ENCODE measurements at places on chromosomes 13 and 19. TPM values are rescaled to one million over a fixed set of nuclear protein-coding genes. Genes with fewer than 3 reads are reported as not detected.

DNA sequence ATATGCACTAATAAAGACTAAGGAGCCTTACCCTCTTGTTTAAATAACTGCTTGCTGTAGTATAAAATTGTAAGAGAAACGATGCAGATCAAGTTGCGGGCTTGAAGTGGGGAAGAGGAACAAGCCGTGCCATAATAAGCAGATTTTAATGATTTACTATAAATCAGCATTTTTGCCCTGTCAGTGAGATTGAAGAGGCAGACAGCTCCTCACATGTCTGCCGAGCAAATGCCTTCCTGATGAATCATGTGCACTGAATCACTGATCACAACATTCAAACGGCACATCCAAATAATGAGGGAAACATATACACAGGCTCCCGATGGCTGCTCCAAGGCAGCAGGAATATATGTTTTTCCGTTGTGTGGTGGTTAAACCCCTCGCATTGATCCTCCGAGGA is 282.9 kb downstream of the TSHZ3 start:
- no peak for DNase-seq

GRCh38 chr13:25707726-25708125 is 336.0 kb downstream of the ATP8A2 start:
- DNase-seq: no peak

DNA sequence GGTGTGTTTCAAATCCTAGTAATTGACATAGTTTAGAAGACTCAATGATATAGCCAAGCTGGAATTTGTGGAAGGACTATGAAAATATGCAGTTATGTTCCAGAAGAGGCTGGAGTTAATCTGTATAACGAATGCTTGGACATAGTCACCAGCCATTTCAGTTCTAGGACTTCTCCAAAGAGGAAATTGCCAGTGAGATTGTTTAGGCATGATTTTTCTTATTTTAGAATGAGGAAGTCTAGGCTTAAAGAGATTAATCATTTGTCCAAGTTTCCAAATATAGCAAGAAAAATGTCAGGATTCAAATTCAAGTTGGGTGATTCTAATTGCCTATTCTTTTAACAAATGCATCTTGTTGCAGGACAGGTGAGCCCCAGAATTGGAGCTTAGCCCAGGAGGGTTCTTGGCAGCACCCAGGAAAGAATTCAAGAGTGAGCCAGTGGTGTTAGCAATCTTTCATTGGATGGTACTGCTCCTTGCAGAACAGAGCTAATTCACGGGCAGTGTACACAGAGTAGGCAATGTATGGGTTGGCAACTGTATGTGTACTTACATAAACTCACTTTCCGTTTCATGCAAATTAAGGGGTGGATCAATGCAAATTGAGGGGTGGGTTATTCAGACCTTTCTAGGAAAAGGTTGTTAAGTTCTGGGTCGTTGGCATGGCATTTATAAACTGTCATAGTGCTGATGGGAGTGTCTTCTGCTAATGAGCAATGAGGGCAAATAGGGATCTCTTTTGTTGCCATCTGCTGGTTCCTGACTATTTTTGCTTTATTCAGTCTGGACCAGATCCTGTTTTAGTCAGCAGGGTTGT is 763.1 kb upstream of the SLITRK1 start:
- no peak for DNase-seq

- DNase-seq: no peak
These were observed 314.8 kb upstream of the MAB21L1 start for GRCh38 chr13:35791184-35791851.

DNA sequence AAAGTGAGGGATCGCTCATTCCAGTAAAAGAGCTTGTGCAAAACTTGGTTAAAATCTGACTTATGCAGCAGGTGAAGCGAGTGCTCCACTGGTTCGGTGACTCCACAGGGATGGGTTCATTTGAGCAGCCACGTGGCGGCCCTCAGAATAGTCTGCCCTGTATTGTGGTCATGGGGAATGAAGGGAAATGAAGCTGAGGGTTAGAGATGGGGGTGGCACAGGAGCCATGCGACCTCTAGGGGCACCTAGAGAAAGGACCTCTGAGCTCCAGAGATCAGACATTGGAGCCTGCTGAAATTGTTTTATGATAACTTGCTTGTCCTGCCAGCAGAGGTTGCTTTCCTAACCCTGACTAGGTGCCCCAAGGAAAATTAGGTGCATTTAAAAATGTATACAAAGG is 26.6 kb downstream of the CBY2 start:
- DNase-seq: no peak

- DNase-seq: no peak
These were observed 42.7 kb downstream of the GATAD2A start for GRCh38 chr19:19448238-19448544.

DNA sequence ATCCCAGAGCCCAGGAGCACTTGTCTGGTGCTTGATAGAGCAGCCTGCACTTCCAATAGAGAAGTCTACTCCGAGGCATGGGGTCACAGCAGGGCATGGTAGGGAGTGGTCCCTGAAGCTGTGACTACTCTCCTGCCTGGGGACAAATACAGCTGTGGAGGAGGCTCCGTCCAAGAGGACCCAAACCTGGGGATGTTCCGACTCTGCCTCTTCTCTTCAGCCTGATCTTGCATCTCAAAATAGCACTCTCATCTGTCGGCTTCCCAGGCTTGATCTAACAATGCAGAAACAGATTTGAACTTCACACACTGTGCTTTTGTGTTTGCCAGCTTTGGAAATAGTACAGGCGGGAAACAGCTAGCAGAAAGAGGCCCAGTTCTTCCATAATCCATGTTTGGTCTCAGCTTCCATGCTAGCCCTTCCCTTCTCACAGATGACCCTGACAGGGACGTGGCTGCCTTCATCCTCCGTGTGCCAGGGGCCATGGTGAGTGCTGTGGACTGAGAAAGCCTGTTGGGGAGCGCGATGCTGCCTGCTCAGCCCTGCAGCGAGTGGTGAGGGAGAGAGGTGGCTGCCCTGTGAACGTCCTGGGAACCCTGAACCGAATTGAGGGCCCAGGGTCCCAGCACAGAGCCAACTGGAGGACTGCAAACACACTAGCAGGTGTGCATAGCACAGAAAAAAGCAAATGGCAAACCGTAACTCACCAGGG is 150.3 kb upstream of the GPR12 start:
- DNase-seq: no peak

DNA sequence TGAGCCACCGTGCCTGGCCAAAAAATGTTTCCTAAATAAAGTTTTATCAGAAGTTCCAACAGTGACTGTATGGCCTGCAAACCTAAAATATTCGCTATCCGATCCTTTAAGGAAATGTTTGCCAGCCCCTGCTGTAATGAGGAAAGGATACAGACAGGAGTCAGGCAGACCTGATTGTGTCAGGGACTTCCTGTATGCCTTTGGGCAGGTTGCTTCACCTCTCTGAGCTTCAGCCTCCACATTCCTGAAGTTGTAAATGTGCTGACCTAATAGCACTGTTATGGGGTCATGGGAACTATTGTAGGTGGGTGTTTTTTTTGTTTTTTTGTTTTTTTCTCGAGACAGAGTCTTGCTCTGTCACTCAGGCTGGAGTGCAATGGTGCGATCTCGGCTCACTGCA is 6.2 kb downstream of the ABHD8 start:
- no peak for DNase-seq

- DNase-seq: no peak
These were observed 6.9 kb upstream of the RETN start for GRCh38 chr19:7661744-7662538.

DNA sequence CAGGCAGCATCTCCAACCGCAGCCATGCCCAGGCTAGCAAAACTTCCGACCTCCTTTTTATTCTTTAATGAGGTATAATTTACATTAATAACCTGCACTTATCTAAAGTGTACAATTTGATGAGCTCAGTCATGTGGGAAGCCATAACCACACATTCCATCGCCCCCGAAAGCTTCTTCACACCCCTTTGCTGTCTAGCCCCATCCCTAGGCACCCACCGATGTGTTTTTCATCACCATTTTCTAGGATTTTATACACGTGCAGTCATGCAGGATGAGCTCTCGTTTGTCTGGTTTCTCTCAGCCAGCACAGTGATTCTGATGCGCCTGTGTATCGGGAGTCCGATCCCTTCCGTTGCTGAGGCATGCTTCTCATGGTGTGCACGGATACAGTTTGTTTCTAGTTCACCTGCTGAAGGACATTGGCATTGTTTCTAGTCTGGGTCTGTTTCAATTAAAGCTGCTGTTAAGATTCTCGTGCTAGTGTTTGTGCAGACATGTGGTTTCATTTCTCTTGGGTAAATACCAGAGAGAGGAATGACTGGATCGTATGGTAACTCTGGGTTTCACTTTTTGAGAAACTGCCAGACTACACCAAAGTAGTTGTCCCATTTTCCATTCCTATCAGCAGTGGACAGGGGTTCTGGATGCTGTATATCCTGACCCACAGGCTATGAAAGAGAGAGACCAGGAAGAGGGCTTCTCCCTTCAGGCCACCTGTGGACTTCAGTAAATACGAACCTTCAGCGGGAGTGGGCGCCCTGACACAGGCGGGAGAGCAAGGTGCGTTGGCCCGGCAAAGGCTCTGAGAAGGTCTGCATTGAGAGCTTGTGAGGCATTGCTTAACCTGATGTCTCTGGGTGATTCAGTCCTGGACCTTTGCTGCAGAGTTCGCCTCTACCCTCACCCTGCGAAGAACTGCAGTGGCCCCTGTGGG is 4.9 kb downstream of the AP1M1 start:
- DNase-seq: no peak

- DNase-seq: no peak
These were observed 152.3 kb downstream of the DLEU7 start for GRCh38 chr13:50691176-50691680.

DNA sequence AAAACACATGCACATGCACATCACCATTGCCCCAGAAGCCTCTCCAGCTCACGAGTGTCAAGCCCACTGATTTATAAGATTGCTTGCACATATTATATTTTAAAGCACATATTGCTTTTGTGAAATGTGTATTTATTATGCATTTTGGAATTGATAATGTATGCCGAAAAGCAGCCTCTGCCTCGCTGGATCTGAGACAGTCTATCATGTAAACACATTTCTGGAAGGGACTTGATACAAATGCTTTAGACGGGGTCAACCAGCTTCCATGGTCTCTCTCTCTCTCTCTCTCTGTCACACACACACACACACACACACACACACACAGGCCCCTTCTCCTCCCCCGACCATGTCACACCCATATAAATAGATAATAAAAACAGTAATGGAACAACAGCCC is 203.8 kb downstream of the TUBA3C start:
- DNase-seq: no peak

DNA sequence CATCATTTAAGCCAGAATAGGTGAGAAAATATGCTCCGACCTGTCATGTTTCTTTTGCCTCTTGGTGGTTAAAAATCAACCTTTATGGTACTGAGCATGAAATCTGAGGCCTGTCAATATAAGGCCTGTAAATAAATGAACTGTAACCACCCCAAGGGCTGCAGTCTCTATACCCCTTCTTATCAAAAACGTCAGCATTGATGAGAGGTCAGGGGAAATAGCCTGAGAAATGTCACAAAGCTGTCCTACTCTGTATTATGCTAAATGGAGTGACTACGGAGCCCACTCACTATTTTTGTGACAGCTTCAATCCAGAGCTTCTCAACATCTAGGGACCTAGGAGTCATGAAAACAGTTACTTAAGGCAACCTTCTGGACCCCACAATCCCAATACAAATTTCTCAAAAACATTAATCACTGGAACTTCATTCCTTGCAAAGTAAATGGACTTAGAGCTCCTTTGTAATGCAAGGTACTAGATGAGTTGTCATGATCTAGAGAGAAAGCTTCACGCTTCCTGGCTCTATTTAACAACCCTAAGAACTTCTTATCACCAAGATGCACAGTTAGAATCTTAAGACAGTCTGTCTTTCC is 2.7 kb upstream of the RAP2A start:
- no peak for DNase-seq

- DNase-seq: no peak
These were observed 39.5 kb downstream of the ATP7B start for GRCh38 chr13:51971520-51972426.

GRCh38 chr19:35355791-35356460 is 2.3 kb upstream of the FFAR3 start:
- DNase-seq: no peak

DNA sequence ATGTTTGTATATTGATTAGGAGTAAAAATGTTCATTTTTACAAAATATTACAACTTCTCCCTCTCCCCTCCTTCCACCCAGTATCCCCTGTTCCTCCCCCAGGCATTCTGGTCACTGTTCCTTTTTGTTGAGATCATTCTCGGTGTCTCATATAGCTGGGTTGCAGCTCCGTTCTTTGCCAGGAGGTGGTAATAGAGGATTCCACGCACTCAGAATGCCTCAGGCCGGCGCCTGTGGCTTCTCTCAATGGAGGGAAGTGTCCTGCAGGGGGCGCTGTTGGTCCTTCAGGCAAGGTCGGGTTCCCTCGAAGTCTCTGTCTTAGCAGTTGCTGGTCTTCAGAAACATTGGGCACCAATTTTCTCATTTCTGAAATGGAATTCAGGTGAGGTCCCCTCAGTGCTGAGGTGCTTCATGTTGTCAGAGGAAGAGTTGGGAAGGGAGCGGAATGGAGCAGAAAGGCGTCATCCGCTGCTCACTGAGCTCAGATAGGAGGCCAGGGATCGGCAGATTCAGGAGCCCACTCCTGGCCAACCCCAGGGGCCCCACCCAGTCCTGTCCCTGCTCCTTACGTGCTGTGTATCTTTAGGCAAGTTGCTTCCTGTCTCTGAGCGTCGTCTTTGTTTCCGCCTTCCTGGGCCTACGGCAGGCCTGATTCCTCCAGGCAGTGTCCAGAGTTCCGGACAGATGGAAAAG is 10.3 kb upstream of the GARIN5A start:
- DNase-seq: no peak

GRCh38 chr13:20077086-20077485 is 83.8 kb downstream of the GJA3 start:
- no peak for DNase-seq

DNA sequence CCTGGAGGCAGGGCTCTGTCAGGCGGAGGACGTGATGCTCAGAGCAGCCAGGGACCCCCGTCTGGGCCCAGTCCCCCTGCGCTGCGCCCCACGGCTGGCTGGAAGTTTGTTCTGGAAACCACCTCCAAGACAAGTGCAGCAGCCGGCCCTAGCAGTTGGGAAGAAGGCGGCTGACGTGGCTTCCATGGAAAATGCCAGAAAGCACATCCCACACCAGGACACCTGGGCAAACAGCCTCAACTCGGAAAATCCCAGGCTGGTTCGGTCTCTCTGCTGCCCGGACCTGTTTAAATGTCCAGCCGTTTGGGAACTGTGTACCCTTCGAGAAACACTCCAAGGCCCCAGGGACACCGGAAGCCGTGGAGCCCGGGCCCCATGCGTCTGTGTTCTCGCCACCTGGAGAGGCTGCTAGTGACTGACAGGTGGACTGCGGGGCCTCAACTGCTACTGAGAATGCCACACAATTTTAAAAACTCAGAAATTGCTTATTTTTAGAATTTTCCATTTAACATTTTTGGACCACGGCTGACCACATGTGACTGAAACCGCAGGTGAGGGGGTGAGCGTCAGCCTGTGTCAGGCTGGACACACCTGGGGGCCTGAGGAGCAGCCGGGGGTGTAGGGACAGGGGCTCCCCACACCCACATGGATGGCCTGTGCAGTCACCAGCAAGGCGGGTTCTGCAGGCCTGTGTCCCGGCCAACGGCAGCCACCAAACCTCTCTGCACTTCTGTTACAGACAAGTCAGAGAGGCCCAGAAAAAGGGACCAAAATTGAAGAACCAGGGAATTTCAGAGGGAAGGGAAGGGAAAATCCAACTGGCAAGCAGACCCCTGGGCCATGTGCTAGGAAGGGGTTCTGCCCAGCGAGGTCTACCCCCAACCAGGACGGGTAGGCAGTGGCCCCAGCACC is 31.7 kb downstream of the RASA3 start:
- no peak for DNase-seq

MEGF8 gene
- total RNA-seq: 32.8 TPM

FCAR gene
- total RNA-seq: not detected

ZNF432 gene
- 15.1 TPM for total RNA-seq

CGB7 gene
- 0.14 TPM for total RNA-seq

DENND1C gene
- total RNA-seq: 8.0 TPM

CLC gene
- total RNA-seq: 0.35 TPM

AMER2 gene
- not detected for total RNA-seq
